ENCODE measurements at places on chromosomes 16 and 17.

GRCh38 chr17:74466828-74467184 lies 372 bp downstream of the CD300A start:
- no peak for DNase-seq

DNA sequence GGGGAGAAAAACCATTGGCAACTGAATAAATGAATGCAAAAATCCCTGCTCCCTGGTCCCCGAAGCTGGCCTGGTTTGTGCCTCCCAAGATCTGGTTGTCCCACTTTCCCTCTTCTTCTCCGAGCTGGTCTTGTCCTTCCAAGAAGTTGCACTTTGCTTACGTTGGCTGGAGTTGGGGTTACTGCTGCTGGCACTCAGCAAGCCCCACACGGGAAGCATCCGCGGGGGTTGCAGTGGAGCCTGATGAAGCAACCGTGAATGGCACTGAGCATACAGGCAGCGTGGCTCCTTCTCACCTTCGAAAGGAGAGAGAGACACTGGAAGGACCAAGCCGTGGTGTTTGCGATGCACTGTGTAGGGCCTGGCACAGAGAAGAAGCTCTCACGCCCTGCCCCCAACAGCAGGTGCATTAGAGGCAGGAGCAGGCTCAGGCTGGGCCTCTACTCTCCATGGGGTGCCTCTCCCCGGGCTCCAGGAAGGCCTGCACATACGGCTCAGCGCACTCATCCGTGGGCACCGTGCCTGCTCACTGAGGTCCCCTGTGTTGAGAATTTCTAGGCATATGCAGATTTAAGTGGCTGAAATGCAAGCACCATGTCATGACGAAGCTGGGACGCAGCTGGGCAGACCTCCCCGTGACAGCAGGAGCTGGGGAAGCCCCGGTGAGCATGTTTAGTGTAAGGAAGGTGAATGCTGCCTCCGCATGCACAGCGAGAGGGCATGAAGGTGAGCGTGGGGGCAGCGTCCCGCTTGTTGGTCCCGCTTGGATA lies 12.1 kb downstream of the CA5A start:
- no peak for DNase-seq

DNA sequence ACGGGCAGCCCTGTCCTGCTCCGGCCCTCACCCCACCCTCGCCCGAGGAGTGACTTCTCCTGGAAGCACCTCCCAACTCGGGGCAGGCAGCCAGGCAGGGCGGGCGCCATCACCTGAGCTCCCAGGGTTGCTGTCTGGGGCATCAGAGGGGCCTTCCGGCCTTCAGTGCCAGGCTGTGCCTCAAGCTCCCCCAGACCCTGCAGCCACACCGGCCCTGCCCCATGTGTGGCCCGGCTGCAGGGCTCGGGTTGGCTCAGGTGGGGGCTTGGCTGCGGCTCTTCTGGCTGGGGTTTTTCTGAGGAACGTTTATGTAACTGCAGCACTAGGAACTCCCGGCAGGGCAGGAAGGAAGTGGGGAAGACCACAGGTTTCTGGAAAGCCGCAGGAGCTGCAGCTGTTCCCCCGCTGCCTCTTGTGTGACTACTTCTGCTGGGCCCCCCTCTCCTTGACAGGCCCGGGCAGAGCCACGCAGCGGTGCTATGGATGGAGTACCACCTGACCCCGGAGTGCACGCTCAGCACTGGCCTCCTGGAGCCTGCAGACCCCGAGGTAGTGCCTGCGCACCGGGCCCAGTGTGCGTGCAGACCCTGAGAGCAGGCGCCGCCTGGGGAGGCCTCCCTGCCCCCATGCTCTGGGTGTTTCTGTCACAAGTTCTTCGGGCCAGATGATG lies 45.6 kb downstream of the PRMT7 start:
- peak; percentile 50 for DNase-seq

GRCh38 chr17:60941028-60941427 lies 263.4 kb downstream of the BCAS3 start:
- DNase-seq = peak; percentile 1
